ENCODE measurements at places on chromosomes 12 and 14.

DNA sequence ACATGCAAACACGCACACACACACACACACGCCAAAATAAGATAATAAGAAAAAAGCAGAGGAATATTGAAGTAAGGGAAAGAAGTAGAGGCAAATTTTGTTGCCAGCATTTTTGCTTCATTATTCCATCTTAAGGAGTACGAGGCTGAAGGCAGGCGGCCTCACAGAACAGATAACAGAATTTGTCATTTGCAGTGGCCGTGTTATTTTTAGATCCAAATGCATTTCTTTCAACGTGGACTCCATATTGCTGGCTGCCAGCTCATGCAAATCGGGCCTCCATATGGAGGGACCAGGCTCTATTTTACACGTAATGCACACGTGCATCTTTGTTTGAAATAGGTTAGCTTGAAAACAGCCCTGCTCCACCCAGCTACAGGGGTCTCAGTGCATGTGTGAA lies 172.9 kb downstream of the RBM19 start:
- H3K27me3 ChIP-seq, result no peaks in the 10 kb centered on the region
- no peak overlapping the region for H3K27ac ChIP-seq
- no peaks in the 10 kb centered on the region for H3K4me1 ChIP-seq
- DNase-seq, result no peak

GRCh38 chr12:102740141-102740955 lies 176.7 kb downstream of the PAH start:
- H3K27ac ChIP-seq, result no peak overlapping the region
- H3K27me3 ChIP-seq, result peaks cover 2% of the 10 kb centered on the region
- H3K4me3 ChIP-seq, result no peak overlapping the region

- no peak overlapping the region for H3K4me3 ChIP-seq
- no peak for DNase-seq
- no peak overlapping the region for H3K27ac ChIP-seq
- H3K27me3 ChIP-seq, result no peaks in the 10 kb centered on the region
- no peaks in the 10 kb centered on the region for H3K4me1 ChIP-seq
Measured at GRCh38 chr14:65239143-65239937, 137.0 kb upstream of the MAX start.

DNA sequence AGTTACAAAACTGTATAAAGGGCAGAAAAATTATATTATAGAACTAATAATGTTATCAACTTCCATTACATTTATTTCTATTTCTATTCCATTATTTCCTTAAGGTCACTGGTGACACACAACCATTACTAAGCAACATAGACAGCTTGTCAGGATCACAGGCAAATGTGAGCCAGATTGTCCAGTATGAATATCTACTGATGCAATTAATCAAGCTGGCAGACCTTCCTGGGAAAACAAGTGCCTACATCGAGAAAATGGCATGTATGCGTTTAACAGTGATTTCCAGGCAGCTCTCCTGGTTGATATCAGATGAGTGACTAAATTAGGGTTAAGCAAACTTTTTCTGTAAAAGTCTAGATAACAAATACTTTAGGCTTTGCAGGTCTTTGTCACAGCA lies 36.9 kb upstream of the TSPAN8 start:
- no peaks in the 10 kb centered on the region for H3K27me3 ChIP-seq
- H3K4me1 ChIP-seq, result no peaks in the 10 kb centered on the region
- H3K4me3 ChIP-seq, result no peak overlapping the region

DNA sequence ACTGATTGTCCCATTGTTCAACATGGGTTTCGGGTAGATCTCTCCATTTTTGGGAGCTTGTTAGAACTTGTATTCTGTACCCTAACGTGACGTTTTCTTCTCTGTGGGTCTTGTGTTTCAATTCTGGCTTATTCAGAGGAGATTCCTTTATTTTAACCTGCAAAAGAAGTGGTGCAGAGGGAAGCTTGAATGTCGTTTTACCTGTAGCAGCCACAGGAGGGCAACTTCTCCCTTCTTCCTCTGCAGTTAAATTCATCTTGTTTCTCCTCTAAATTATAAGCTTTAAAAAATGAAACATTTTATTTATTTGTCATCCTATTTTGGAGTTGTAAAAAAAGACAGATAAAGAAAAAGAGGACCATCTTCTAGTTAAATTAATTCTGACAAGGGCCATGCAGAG lies 13.7 kb upstream of the CLEC4D start:
- H3K27me3 ChIP-seq, result peaks cover 4% of the 10 kb centered on the region
- DNase-seq, result no peak
- H3K4me1 ChIP-seq, result peaks cover 12% of the 10 kb centered on the region
- no peak overlapping the region for H3K4me3 ChIP-seq
- no peak overlapping the region for H3K27ac ChIP-seq

DNA sequence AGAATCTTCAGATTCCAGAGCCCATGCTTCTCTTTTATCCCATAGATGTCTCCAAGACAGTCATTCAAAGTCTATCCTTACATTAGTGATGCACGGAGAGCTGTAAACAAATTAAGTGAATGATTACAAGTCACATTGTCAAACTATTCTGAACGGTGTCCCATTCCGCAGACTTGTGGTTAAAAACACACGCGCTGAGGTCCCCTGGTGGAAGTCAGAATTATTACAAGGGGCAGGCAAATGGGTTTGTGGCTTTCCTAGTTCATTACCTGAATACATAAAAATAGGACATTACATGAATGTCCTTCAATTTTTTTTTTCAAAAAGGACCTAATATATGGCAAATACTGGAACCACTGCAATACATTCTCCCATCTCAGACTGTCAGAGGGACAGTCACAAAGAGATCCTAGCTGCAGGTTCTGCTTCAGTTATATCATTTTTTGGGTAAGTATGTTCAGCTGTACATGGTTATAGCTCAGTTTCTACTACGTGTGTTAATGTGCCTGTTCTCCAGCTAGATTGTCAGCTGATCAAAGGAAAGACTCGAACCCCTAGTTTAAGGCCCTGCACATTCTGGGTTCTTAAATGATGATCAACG lies 53.1 kb upstream of the STON2 start:
- H3K27ac ChIP-seq, result no peak overlapping the region
- DNase-seq, result no peak
- no peaks in the 10 kb centered on the region for H3K36me3 ChIP-seq
- H3K27me3 ChIP-seq, result peaks cover 5% of the 10 kb centered on the region

DNA sequence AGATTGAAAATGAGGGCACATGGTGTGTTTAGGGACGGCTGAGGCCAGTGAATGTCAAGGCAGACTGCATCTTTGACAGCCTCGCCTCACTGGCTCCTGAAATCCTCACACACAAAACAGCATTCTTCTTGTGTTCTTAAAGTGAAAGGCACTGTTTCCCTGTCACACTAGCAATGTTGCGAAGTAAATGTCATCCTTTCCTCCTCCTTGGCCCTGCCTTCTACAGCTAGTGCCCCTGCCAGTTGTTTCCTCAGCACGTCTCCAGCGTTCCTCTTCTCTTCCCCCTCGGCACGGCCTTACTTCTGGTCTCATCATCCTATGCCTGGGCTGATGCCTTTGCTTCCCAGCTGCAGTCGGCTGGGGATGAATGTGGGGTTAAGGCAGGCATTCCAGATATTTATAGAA lies 129.4 kb upstream of the DNM1L start:
- H3K27ac ChIP-seq, result no peak overlapping the region
- H3K36me3 ChIP-seq, result no peaks in the 10 kb centered on the region
- no peak overlapping the region for H3K4me3 ChIP-seq
- no peak for DNase-seq

DNA sequence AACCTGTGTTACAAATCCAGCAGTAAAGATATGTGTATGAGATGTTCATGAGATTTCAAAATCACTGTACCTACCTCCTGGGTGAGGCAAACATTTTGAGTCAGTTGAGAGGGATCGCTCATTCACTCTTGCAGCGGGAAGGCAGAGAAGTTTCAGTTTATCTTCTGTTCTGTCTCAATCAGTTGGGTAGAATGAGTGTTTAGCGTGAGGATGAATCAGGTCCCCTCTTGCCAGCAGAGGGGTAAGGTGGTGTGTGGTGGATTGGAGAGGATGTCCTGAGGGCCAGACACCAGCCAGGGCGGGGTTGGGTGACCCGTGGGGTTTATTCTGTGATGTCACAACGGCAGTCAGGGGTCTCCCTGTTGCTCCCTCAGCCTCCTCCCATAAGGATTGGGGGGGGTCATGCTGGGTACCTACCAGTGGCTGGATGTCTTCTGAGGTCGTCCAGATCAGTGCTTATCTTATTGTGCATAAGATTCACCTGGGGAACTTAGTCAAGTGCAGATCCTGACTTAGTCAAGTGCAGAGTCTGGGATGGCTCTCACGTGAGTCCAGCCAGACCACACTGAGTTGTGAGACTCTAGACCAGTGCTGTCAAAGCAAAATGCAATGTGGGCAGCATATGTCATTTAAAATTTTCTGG lies at the start of gene GSG1:
Gene GSG1 (minus strand): TSS at position 277 of the 643 bp plus-strand sequence. CDS start 155 bp downstream, at position 122.
- H3K27me3 ChIP-seq, result no peaks in the 10 kb centered on the region
- H3K4me3 ChIP-seq, result peak within 1 kb of the TSS; percentile 75
- H3K36me3 ChIP-seq, result no peaks in the 10 kb centered on the region

GRCh38 chr14:31578792-31579501 lies 17.7 kb downstream of the NUBPL start:
- H3K4me1 ChIP-seq, result peaks cover 11% of the 10 kb centered on the region
- no peaks in the 10 kb centered on the region for H3K27me3 ChIP-seq
- peaks cover 30% of the 10 kb centered on the region for H3K36me3 ChIP-seq
- DNase-seq, result no peak
